ENCODE measurements at places on chromosomes 7 and 10.

GRCh38 chr7:100091411-100092181 is 2.8 kb downstream of the COPS6 start:
- DNase-seq = no peak

DNA sequence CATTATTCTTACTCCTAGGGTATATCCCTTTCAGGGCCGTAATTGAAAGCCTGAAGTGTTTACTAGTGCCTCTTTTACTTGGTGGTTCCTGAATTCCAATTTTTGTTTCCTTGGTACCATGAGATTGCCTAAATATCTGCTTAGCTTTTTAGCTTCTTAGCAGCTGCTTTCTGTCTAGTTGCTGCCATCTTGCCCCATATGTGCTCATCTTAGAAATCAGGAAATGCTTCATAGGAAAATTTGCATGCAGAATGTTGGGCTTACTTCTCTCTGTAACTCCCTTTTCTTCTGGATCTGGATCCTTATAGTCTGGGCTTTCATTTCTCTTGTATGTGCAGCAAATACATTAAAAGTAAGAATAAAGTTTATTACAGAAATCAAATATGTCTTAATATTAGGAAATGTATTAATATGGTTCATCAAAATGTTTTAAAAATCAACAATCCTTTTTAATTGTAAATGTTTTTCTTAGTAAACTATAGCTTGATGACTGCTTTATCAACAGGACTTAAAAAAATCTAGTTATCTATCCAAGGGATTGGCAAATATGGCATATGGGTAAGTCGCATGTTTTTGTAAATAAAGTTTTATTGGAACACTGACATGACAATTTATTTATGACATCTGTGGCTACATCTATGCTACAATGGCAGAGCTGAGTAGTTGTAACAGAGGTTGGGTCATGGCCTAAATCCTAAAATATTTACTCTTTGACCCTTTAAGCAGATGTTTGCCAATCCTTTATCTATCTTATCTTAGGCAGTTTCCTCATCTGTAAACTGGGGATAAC is 73.5 kb upstream of the CDK6 start:
- DNase-seq = no peak

GRCh38 chr10:69802424-69803161 is 887 bp downstream of the COL13A1 start:
- DNase-seq = no peak

GRCh38 chr10:64148607-64149006 is 627.4 kb downstream of the REEP3 start:
- DNase-seq = no peak

DNA sequence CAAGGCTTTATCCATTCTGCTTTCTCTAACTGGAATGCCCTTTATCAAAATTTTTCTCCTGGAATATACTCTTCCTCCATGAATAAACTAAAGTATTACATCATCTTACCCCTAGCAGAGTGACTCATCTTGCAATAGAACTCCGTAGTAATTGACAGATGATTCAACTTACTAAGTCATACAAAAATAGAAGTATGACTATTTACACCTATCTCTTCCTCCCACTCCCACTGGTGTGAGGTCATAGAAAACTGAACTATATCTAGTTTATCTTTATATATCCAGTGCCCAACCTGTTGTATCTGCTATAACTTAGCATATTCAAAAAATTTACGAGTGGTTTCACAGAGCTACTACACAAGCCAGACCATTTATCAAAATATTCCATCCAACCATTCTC is 26.1 kb downstream of the ABCB1 start:
- peak; percentile 8 for DNase-seq

GRCh38 chr7:82294382-82294784 is 149.2 kb downstream of the CACNA2D1 start:
- DNase-seq = peak; percentile 66

- no peak for DNase-seq
Observed at GRCh38 chr7:102288285-102288930, 1.7 kb downstream of the SH2B2 start.

Measured in fibroblast of skin of left quadriceps (primary cell).